ENCODE measurements at places on chromosomes 5 and 9. TPM values are rescaled to one million over a fixed set of nuclear protein-coding genes. Genes with fewer than 3 reads are reported as not detected.

AK8 gene
- 1.1 TPM for total RNA-seq

GPR150 gene
- total RNA-seq: 0.29 TPM

C6 gene
- not detected for total RNA-seq

IGIP gene
- total RNA-seq: 10.5 TPM

FBXL7 gene
- total RNA-seq: 14.4 TPM

IFNK gene
- total RNA-seq: not detected

PRSS3 gene
- 3.5 TPM for total RNA-seq

FSD1L gene
- total RNA-seq: 7.1 TPM

SNCB gene
- total RNA-seq: not detected

PDZD2 gene
- 0.29 TPM for total RNA-seq

FCN1 gene
- not detected for total RNA-seq

SLC25A2 gene
- 0.59 TPM for total RNA-seq

SNX24 gene
- total RNA-seq: 22.7 TPM

ACSL6 gene
- not detected for total RNA-seq

HTR1A gene
- total RNA-seq: not detected

TMEM174 gene
- total RNA-seq: not detected

FOXD1 gene
- 17.0 TPM for total RNA-seq

ABO gene
- total RNA-seq: not detected

ADAMTS16 gene
- 1.4 TPM for total RNA-seq

SLC46A2 gene
- under 0.01 TPM for total RNA-seq

OTP gene
- total RNA-seq: under 0.01 TPM

CCDC112 gene
- 4.7 TPM for total RNA-seq

ADGRD2 gene
- total RNA-seq: not detected

SELENOP gene
- 171 TPM for total RNA-seq

PFN3 gene
- total RNA-seq: not detected

CKMT2 gene
- 1.4 TPM for total RNA-seq

BAAT gene
- total RNA-seq: under 0.01 TPM

SPINK4 gene
- total RNA-seq: not detected

SLU7 gene
- total RNA-seq: 75.6 TPM

AGTPBP1 gene
- total RNA-seq: 14.4 TPM

SLC28A3 gene
- total RNA-seq: 0.72 TPM

Measured in osteoblast (primary cell).